ENCODE measurements at places on chromosomes 2 and 18. TPM values are rescaled to one million over a fixed set of nuclear protein-coding genes. Genes with fewer than 3 reads are reported as not detected.

The HRH4 gene
- not detected for total RNA-seq

The CYP26B1 gene
- 0.89 TPM for total RNA-seq

The HMSD gene
- not detected for total RNA-seq

The AGBL5 gene
- total RNA-seq, result 23.4 TPM

The RAB17 gene
- 3.9 TPM for total RNA-seq

The UGT1A8 gene
- total RNA-seq, result not detected

The ANKRD62 gene
- total RNA-seq, result not detected

The CGREF1 gene
- total RNA-seq, result 1.2 TPM

The DNAJC5G gene
- total RNA-seq, result not detected

The LIMS4 gene
- total RNA-seq, result 2.4 TPM

The STAT4 gene
- total RNA-seq, result 1.3 TPM

The ATP5MC3 gene
- total RNA-seq, result 155 TPM

The TIGD1 gene
- 8.2 TPM for total RNA-seq

The SLC30A3 gene
- not detected for total RNA-seq

- DNase-seq, result no peak
- peaks cover 10% of the 10 kb centered on the region for H3K36me3 ChIP-seq
- no peaks in the 10 kb centered on the region for H3K27me3 ChIP-seq
- no peak overlapping the region for H3K27ac ChIP-seq
- H3K4me1 ChIP-seq, result no peaks in the 10 kb centered on the region
- H3K4me3 ChIP-seq, result no peak overlapping the region
These were observed 45.2 kb downstream of the FAM117B start for GRCh38 chr2:202679980-202680379.

DNA sequence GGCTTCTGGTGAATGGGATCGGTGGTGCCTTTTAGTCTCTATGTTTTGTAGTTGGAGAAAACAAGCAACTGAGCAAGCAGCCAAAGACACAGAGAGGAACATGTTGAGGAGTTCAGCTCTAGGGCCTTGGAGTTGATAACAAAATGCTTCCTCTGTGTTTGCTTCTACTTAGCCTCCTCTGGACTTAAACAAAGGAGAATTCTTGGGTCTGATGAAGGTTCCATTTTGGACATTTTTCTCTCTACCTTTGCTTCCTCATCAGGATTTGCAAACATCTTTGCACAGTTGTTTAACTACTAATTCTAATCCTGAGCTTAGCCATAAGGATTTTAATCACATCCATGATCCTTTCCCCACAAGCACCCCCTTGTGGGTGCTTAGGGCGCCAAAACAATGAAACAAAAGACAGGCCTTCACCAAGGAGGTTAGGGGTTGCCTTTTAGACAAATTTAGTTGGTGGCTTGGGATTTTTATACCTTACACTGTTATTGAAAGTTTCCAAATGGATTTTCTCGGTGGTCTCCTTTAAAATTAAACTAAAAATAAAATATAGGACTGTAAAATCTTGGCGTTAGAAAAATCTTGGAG is 148.5 kb upstream of the SATB2 start:
- H3K4me1 ChIP-seq, result no peaks in the 10 kb centered on the region
- H3K27ac ChIP-seq, result no peak overlapping the region
- no peak overlapping the region for H3K4me3 ChIP-seq
- H3K27me3 ChIP-seq, result peaks cover 8% of the 10 kb centered on the region

DNA sequence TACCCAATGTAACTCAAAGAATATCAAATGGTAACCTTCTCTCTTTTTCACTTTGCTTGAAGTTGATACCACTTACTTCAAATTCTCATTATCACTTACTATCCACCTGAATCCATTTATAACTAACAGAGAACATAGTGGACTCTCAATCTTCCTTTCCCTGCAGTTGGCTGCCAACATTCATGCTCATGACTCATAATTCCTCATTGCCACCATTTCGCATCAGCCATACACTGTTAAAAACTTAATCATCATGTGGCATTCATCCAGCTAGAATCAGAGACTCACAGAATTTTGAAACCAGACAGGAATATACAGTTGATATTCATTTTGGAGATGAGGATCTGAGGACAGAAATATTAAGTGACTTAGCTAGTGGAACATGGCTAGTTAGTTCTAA is 56.8 kb downstream of the SLC4A10 start:
- H3K4me3 ChIP-seq, result no peak overlapping the region
- no peak overlapping the region for H3K27ac ChIP-seq
- peaks cover 9% of the 10 kb centered on the region for H3K27me3 ChIP-seq
- DNase-seq, result no peak

- H3K4me1 ChIP-seq, result peaks cover 8% of the 10 kb centered on the region
- H3K4me3 ChIP-seq, result no peak overlapping the region
- H3K27me3 ChIP-seq, result no peaks in the 10 kb centered on the region
- H3K36me3 ChIP-seq, result peaks cover 1% of the 10 kb centered on the region
- no peak for DNase-seq
These were observed 4.0 kb upstream of the MREG start for GRCh38 chr2:216017365-216017764.

DNA sequence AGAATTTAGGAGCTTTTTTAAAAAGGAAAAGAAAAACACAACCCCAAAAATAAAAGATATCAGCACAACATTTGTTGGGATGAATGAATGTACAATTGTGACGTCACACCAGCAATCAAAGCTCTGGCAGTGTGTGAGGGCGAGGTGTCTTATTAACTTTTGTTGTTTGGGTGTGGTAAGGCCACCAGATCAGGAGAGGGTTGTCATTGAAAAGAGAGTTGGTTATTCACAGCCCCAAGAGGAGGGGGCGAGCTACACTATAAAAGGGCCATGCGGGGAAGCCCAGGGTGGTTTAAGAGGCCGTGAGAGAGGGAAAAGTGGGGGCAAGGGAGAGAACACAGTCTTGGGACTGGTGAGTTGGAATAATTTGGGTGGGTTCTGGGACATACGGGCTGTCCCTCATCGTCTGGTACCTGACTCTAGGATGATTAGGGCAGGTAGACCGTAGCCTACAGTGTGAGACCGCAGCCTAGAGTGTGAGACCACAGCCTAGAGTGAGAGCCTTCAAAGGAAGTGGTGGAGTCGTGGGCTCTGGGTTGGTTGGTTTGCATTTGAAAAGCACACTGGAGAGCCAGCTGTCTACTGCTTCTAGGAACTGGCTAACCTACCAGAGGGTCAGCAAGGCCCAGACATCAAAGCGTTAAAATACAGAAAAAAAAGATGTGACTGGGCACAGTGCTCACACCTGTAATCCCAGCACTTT is 128.4 kb downstream of the INO80D start:
- H3K36me3 ChIP-seq, result no peaks in the 10 kb centered on the region
- DNase-seq, result no peak
- no peaks in the 10 kb centered on the region for H3K4me1 ChIP-seq
- H3K27ac ChIP-seq, result no peak overlapping the region
- H3K27me3 ChIP-seq, result peaks cover 12% of the 10 kb centered on the region

DNA sequence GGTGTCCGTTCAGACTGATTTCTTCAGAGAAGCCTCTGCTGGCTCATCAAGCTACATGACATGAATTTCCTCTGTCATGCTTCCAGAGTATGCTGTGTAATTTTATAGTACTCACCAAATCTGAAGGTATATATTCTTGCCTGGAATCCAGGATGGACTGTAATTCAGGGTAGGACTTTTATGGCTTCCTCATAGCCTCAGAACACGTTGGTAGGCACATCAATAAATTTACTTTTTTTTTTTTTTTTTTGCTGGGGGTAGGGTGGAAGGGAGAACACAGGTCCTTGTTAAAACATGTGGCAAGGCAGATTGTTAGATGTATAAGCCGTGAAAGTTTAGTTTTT is 34.4 kb downstream of the MTA3 start:
- no peak overlapping the region for H3K4me3 ChIP-seq
- DNase-seq, result no peak
- H3K4me1 ChIP-seq, result peaks cover 16% of the 10 kb centered on the region
- H3K27me3 ChIP-seq, result no peaks in the 10 kb centered on the region
- peaks cover 2% of the 10 kb centered on the region for H3K36me3 ChIP-seq
- H3K27ac ChIP-seq, result no peak overlapping the region

- no peak overlapping the region for H3K27ac ChIP-seq
- H3K4me3 ChIP-seq, result no peak overlapping the region
- H3K4me1 ChIP-seq, result no peaks in the 10 kb centered on the region
- DNase-seq, result no peak
- H3K36me3 ChIP-seq, result no peaks in the 10 kb centered on the region
These were observed 126.6 kb upstream of the SLC14A2 start for GRCh38 chr18:45488645-45489044.

DNA sequence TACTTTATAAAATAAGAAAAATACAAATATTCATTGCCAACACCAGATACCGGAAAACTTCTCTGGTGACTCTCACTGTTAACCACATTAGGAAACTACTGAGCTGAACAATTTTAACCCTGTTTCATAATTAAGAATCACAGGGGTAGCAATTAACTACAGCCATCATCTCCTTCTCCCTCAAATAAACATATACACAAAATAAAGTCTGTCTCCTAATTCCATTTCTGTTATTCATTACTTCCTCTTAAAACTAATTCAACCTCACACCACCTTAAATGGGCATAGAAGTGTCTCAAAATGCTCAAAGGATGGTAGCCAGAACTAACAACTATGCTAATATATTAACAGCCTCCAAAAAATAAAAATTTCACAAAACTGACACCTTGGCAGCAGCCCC is 60.7 kb downstream of the ACVR1 start:
- H3K4me1 ChIP-seq, result peaks cover 6% of the 10 kb centered on the region
- H3K27me3 ChIP-seq, result no peaks in the 10 kb centered on the region
- DNase-seq, result no peak
- H3K36me3 ChIP-seq, result peaks cover 36% of the 10 kb centered on the region
- no peak overlapping the region for H3K4me3 ChIP-seq
- no peak overlapping the region for H3K27ac ChIP-seq

GRCh38 chr2:625415-626333 is 51.5 kb downstream of the TMEM18 start:
- peak; percentile 64 for DNase-seq
- no peak overlapping the region for H3K4me3 ChIP-seq
- peaks cover 6% of the 10 kb centered on the region for H3K4me1 ChIP-seq
- H3K36me3 ChIP-seq, result no peaks in the 10 kb centered on the region
- peaks cover 18% of the 10 kb centered on the region for H3K27me3 ChIP-seq

DNA sequence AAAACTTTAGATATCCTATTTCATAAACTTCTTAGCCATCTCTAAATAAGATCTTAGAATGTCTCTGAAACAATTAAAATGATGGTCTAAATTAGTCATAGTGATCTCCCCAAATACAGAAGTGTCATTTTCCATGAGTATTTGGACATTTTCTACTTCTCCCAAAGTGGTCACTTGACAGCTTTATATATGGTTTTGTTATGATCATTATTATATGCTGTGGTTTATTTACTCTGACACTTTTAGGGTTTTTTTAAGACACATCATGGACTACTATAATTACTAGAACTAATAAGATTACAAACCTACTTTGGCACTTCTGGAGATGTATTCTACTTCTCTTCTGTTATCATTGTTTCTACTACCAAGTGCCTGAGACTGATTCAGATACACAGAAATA is 47.1 kb downstream of the SLC25A12 start:
- no peak overlapping the region for H3K4me3 ChIP-seq
- H3K27ac ChIP-seq, result no peak overlapping the region
- H3K4me1 ChIP-seq, result no peaks in the 10 kb centered on the region

DNA sequence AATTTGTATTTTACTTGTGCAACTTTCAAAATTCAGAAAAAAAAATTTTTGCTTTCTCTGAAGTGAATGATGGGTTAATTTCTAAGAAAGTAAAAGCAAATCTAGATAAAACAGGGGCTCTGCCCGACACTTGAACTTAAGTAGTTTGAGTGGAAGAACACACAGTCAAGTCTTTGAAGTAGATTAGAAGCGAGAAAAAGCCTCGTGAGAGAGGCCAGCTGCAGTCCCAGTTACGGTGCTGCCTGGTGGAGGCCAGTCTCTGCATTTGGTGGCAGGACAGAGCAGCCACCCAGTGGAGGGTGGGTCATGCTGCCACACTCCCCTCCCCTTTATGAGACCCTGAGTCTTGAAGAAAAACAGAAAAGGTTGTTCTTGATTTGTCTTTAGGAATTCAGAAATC is 81.8 kb downstream of the INPP5D start:
- H3K4me1 ChIP-seq, result no peaks in the 10 kb centered on the region
- DNase-seq, result no peak
- no peak overlapping the region for H3K27ac ChIP-seq
- no peak overlapping the region for H3K4me3 ChIP-seq
- peaks cover 56% of the 10 kb centered on the region for H3K27me3 ChIP-seq

GRCh38 chr2:43058726-43059110 is 167.7 kb downstream of the ZFP36L2 start:
- DNase-seq, result no peak
- peaks cover 3% of the 10 kb centered on the region for H3K36me3 ChIP-seq
- H3K27me3 ChIP-seq, result no peaks in the 10 kb centered on the region
- peak overlapping the region; percentile 79 for H3K27ac ChIP-seq

DNA sequence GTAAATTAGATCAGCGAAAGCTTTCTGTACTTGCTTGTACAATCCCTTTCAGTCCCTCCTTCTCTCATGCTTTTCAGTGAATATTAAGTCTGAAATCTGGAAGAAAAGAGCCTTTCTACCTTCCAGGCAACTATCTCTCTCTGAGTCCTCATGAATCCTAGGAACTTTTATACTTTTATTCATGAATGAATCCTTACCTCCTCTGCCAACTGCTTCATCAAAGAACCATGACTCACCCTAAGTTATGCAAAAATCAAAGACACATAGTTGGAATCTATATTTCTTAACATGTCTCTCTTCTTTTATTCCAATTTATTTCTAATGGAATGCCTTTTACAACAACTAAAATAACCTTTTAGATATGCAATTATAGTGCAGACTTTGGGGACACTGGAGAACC is 394.2 kb downstream of the CLIP4 start:
- no peaks in the 10 kb centered on the region for H3K4me1 ChIP-seq
- no peak for DNase-seq
- no peak overlapping the region for H3K27ac ChIP-seq
- H3K4me3 ChIP-seq, result no peak overlapping the region
- peaks cover 6% of the 10 kb centered on the region for H3K27me3 ChIP-seq

GRCh38 chr2:241052677-241053360 is 49.3 kb downstream of the MTERF4 start:
- H3K27ac ChIP-seq, result no peak overlapping the region
- H3K27me3 ChIP-seq, result peaks cover 24% of the 10 kb centered on the region
- DNase-seq, result peak; percentile 83
- H3K36me3 ChIP-seq, result no peaks in the 10 kb centered on the region
- H3K4me1 ChIP-seq, result no peaks in the 10 kb centered on the region
- no peak overlapping the region for H3K4me3 ChIP-seq

- H3K27me3 ChIP-seq, result no peaks in the 10 kb centered on the region
- peaks cover 12% of the 10 kb centered on the region for H3K4me1 ChIP-seq
- H3K4me3 ChIP-seq, result no peak overlapping the region
- H3K36me3 ChIP-seq, result no peaks in the 10 kb centered on the region
These were observed 80.4 kb upstream of the MGAT5 start for GRCh38 chr2:134173338-134174016.

GRCh38 chr18:55024564-55024963 is 65.3 kb upstream of the CCDC68 start:
- H3K27me3 ChIP-seq, result peaks cover 7% of the 10 kb centered on the region
- DNase-seq, result no peak
- H3K4me1 ChIP-seq, result peaks cover 5% of the 10 kb centered on the region
- H3K4me3 ChIP-seq, result no peak overlapping the region
- no peak overlapping the region for H3K27ac ChIP-seq

DNA sequence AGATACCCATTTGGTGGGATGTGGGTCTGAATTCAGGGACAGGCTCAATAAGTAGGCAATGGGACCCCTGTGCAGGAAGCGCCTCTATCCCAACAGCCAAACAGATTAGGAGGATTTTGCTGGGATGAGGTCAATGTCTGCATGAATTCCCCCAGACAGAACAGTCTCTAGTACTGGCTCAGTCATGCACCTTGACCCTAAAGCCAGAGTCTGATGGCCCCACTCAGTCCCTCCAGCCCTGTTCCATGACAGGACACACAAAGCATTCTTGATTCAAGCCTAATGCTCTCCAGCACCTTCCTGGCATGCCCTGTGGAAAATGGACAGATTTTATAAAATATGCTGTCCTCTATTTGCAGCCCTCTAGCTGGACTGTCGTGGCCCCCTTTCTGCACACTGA is 49.8 kb upstream of the RAB6D start:
- H3K4me3 ChIP-seq, result no peak overlapping the region
- H3K36me3 ChIP-seq, result no peaks in the 10 kb centered on the region
- H3K27me3 ChIP-seq, result peaks cover 59% of the 10 kb centered on the region
- DNase-seq, result no peak
- no peak overlapping the region for H3K27ac ChIP-seq

Measured in osteocyte (in vitro differentiated cells).